ENCODE measurements at places on chromosomes 11 and 22.

- no peak for DNase-seq
Observed at GRCh38 chr22:24576778-24577177, 16.1 kb downstream of the LRRC75B start.

DNA sequence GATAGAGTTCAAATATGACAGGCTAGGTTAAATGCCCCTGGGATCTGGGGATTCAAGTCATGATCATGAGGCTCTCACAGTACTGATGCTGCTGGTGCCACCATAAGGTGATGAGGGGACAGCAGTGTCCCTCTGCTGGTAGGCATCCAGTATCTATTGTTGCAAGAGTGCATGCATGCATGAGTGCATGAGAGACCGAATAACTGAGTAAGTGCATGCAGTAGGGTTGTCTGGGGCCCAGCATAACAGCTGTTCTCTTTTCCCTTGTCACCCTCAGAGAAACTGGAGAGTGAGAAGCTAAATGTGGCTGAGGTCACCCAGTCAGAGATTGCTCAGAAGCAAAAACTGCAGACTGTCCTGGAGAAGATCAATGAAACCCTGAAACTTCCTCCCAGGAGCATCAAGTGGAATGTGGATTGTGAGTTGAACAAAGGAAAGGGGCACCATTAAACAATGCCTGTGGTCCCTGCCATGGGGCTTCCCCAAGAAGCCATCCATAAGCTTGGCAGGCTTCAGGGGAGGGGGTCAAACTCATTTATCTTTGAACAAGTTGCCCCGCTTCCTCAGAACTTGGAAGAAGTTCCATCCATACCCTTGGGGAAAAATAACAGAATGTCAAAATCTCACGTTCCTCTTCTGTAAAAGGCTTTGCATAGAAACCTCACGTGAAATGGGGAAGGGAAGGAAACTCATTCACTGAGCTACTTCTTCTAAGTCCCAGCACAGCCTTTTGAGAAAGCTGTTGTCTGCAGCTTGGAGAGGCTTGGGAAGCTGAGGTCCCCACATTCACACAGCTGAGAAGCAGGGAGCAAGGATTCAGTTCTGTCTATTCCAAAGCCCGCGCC lies 119.0 kb downstream of the PARVA start:
- no peak for DNase-seq

DNA sequence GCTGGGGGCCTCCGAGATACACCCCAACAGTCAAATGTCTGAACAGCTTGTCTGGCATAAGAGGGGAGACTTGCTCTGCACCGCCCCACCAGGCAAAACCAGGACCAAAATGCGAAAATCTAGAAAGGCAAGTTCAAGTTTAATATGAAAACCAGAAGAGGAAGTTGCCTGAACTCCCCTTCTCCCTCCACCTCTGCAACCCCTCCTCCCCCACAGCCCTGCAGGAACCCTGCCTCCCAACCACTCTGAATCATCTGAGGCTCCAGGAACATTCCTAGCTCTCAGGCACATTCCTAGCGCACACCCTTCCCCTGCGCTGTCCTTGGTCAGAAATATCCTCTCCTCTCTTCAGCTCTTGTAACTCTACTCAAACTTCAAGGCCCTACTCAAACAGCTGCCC lies 36.7 kb downstream of the ISX start:
- no peak for DNase-seq

- no peak for DNase-seq
Observed at GRCh38 chr22:27825174-27825573, 23.6 kb upstream of the MN1 start.

DNA sequence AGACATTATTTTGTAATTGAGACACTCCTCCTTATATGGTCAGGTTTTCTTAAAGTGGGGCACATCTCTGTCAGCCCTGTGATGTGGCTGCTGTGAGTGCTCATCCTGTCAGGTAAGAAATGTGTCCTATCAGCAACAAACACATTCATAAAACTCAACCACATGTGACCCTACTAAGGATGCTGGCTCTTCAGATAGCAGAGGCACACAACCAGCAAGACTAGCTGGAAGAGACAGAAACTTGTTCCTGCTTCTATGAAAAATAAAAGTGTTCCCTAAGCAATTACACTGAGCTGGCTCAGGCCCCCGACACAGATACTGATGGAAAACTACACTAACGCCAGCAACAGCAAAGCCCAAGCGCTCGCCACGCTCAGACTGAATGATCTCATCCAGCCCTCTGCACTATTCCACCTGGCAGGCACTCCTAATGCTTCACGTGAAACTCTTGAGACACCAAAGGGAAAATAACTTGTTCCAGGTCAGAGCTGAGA lies 49.8 kb upstream of the CYP2D6 start:
- DNase-seq = no peak

GRCh38 chr22:24518771-24519485 lies 23.8 kb downstream of the UPB1 start:
- DNase-seq = no peak

DNA sequence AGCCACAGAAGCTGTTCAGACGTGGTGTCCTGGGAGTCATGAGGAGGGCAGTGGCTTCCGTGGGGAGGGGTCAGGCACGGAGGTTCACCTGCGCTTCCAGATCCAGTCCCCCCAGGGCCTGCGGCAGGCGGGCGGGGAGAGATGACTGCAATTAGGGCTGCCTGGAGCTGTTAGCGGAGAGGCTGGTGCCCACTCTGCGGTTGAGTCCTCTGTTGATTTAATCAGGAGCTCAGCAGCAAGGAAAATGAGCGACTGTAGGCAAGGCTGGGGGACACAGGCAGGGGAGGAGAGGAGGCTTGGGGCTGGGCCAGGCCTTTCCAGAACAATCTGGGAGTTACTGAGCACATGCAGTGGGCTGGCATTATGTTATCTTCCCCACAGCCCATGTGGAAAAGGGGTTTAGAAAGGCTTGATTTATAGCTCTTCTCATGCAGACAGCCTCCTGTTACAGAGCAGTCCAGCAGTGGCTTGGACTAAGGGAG lies 13.1 kb downstream of the PLCB3 start:
- DNase-seq = no peak

DNA sequence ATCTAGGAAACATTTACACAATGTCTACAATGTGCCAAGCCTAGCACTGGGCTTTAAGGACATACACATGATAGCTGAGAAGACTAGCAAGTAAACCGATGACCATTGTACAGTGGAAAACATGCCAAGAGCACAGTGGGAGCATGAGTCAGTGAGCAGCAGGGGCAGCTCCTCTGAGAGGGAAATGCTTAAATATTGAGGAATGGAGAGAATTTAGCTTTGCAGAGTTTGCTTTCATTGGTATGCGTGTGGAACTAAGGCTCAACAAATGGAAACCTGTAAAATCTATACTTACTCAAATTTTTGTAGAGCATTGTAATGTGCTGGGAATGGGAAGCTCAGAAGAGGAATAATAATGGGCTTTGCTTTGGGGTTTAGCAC lies 282.3 kb downstream of the ST3GAL4 start:
- DNase-seq = no peak

GRCh38 chr11:103682318-103683184 lies 353.9 kb upstream of the DDI1 start:
- DNase-seq = no peak

GRCh38 chr11:2691991-2692875 lies 7.6 kb downstream of the KCNQ1OT1 start:
- no peak for DNase-seq

DNA sequence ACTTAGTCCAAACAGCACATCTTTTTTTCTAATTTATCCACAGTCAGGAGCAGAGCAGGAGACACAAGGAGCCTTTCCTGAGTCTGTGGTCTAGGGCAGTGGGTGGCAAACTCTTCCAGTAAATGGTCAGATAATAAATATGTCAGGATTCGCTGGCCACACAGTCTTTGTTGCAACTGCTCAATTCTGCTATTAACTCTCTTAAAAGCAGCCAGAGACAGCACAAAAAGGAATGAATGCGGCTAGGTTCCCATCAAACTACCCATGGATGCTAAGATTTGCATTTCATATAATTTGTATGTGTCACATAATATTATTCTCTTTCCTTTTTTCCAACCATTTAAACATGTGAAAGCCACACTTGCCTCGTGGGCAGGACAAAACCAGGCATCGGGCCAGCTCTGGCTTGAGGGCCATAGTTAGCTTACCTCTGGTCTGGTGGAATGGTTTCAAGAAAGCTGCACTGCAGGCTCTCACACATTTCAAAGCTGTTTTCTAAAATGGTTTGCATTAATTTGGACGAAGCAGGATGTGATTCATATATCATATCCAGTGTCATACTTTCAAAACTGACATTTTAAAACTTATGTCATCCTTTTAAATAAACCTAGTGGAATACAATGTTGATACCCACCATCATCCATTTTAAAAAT lies 64.7 kb upstream of the CD5 start:
- DNase-seq = no peak

- no peak for DNase-seq
Observed at GRCh38 chr11:129779342-129779741, 36.3 kb upstream of the TMEM45B start.

GRCh38 chr11:70944636-70945035 lies 307.7 kb downstream of the SHANK2 start:
- no peak for DNase-seq

DNA sequence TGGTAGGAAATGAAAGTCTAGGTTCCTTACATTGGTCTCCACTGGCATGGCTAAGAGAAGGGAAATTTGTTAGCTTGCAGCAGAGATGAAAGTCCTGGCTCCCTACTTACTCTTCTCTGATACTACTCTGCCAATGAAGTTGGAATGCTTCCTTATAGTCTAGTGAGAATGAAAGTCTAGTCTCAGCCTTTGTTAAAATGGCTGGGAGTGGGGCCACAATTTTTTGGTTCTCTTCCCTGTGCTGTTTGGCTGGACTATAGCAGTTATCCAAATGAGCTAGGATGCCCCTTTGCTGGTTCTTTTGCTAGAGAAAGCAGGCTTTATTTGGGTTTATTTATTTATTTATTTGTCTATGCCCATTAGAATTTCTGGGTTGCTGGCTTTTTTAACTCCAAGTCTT lies 414.3 kb downstream of the AASDHPPT start:
- DNase-seq = no peak

DNA sequence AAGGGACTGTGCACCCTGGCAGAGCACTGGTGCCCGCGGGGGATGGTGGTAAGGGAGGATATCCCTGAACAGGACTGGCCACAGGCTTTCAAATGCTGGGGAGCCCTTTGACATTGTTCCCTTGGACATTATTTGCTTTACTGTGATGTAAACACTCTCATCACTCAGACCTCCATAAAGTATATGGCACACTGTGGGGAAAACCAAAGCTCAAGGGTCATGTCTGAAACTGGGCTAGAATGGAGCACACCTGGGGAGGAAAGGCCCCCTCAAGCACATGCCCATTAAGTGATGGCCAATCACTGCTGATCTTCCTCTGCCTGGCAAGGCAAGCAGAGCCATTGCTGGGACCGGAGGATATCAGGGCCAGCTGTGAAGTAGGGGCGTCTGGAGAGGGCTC lies 60.9 kb upstream of the TENM4 start:
- DNase-seq = no peak

GRCh38 chr22:23293720-23294119 lies 113.4 kb downstream of the BCR start:
- DNase-seq = no peak

DNA sequence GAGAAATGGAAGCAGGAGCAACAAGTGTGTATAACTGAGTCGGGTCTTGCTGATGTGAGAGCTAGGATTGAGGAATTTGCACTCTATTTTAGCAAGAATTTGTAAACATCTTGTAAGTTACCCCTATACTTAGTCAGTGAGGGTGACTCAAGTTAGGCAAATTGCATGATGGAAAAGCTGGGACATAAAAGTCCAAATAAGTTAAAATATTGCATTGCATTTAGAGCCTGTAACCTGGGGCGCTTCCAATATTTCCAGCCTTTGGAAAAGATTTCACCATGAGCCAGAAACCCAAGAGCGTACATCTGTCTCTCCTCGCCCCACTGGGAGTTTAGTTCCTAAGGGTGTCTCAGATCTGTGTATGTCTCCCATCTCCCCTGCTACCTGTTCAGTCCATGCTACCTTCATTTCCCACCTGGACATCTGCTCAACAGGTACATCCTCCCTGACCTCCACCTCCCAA lies 37.0 kb upstream of the ACCSL start:
- no peak for DNase-seq

DNA sequence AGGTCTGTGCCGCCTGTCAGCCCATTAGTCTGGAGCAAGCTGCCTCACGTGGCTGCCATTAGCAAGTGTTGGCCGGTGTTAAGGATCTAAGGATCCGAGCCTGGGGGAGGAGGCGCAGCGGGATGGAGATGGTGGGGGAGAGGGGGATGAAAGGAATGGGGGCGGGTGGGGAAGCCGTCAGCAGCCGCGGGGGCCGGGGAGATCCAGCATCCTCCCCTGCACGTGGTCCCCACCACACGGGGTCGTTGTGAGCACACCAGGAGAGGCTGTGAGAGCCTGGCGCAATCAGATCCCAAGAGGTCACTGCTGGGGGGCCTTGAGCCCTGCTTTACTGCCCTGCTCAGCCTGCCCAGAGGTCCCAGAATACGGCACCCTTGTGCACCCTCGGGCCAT lies 7.3 kb downstream of the CABP7 start:
- DNase-seq = no peak

- no peak for DNase-seq
Observed at GRCh38 chr11:116169776-116170175, 603.0 kb downstream of the BUD13 start.

- DNase-seq = no peak
Observed at GRCh38 chr22:38078046-38078840, 5.7 kb downstream of the SLC16A8 start.

- no peak for DNase-seq
Observed at GRCh38 chr11:126751242-126751641, 249.3 kb downstream of the KIRREL3 start.

DNA sequence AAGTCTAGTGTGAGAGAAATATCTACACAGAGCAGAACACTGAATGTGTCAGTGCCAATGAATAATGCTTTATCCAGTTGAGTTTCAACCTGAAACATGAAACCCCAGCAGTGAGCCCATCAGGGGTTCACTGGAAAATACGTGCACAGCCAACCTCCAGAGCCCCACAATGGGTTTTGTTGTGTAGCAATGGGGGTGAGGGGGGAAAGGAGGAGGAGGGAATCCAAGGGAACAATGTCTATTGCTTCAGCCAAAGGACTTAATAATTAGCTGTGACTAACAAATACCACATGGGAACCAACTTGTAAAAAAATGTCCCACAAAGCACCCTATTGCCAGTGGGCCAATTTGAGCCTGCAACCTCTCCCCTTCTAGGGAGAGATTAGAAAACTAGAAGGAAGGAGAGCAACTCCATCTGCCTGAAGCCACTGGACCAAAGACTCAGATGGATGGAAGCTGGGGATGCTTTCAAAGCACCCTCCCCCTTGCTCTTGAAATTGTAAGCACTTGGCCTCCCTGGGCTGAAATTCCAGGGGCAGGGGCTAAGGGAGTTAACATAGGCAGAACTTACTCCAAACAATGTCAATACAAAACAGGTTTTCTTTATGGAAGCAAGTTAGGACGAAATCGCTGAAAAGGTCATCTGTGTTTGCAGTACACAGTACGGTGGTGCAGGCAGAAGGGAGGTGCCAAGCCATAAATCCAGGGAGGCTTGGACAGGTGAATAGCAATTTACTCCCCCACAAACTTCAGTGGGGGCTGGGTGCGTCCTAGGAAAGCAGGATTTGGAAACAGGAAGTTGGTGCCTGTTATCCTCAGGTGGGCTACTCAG lies 99.8 kb downstream of the ARL14EP start:
- no peak for DNase-seq

Data from stimulated activated CD8-positive, alpha-beta memory T cell treated with anti-CD3 and anti-CD28 coated beads, Interleukin-4, amount 100 ng/mL, for 1 hour (primary cell).